Esophagus squamous epithelium (tissue), 5 donors: ENCODE measurements at places on chromosomes 6 and 20.

DNA sequence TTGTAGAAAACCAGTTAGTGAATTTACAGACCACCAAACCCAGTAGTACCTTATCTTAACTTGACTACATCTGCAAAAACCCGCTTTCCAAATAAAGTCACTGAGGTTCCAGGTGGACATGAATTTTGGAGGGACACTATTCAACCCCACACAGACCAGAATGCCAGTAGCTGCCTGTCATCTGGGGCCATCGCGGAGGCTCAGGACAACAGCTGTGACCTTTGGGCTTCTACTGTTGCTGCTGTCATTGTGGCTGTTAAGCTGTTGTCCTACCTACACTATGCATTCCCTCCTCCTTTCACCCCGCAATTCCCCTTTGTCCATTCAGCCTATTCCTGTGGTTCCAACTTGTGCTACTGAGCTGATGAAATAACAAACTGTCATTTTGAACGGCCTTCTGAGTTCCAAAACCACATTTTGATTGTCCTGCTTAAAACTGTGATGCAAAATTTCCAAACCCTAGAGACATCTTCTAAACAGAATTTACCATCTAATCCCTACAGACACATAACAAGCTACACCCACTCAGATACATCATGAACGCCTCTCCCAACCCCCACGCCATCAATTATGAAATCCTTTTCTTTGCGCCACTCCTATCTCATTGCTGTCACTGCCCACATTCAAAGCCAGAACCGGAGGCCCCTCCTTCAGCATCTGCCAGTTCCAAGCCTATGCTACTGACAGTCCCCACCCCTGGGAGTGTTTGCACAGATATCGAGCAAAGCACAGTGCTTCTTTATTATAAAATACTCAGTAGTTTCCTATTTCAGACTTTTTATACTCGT, 125.0 kb downstream of the C6orf118 start:
- no peak for DNase-seq

DNA sequence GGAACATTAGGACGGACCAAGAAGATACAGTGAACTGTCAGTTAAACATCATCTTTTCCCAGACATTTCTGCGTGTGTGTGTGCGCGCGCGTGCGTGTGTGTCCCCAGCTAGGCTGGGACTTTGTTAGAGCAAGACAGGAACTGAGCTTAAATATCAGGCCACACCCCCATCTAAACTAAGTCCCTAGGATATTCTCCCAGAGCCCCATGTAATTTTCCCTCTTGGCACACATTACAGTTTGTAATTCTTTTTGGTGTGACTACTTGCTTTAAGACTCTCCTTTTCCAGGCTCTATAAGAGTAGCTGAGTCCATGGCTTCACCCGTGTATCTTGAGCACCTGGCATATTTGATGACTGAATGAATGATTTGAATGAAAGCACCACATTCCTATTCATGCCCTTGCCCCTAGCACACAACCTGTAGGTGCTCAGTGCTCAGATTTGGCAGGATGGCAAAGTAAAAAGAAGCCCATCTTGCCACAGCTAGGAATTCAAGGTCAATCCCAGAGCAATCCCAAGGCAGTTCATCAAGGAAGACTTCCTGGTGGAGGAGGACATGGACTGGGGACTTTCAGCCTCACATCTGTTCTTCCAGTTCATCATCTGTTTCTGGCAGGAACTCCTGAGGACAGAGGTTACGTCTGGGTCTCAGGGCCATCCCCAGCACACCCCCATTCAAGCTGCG, 69.2 kb downstream of the MRPL14 start:
- no peak for DNase-seq

GRCh38 chr20:34834459-34834893, 9.0 kb upstream of the NCOA6 start:
- no peak for DNase-seq

GRCh38 chr20:33251496-33251895, 15.7 kb downstream of the BPIFA1 start:
- DNase-seq = no peak

GRCh38 chr6:168695701-168696100, 254.7 kb downstream of the SMOC2 start:
- no peak for DNase-seq

GRCh38 chr20:38179846-38180245, 14.8 kb upstream of the TGM2 start:
- DNase-seq = no peak

- DNase-seq = no peak
Observed at GRCh38 chr6:109790131-109790530, 99.0 kb downstream of the FIG4 start.

DNA sequence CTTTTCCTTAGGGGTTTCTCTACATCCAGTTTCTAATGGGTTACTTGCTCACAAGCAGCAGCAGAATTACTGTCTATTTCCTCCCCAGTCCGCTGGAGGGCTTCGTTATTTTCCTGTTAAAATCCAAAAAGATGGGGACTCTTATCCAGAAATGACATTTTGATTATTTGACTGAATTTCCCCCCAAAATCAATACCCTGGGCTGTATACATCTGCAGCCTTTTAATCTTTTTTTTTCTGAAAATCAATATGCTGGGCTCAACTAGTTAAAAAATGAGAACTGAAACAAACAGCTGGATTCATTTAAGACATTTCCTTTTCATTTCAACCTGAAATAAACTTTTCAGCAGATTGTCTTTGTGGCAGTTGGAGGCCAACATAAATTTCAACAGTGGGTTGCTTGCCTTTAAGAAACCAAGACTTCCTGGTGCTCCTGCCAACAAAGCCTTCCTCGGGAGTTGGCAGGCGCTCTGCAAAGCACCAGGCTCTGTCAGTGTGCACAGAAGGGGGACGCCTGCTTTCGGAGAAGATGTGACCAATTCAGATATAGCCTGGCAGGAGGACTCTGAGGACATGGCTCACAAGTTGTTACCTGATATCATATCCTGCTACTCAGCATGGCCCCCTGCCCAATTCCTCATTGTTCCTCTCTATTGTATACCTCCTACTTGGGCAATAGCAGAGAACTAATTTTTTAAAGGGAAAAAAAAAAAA, 204.7 kb upstream of the ARG1 start:
- no peak for DNase-seq

DNA sequence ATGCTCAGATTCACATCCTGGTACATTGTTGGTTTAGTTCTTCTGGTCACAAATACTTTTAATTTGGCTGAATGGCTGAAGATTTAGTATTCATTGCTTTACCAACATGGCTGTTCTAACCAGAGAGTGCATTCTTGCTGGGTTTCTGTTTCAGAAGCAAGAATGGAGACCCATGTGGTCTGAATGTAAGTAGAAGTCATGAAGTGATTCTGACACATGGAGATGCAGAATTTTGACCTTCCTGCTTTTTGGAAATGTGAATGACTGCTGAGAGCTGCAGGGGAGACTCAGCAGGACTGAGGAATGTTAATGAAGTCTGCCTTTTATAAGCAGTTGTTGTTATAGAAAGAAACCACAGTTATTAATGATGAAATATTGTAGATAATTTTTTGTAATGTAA, 576.1 kb upstream of the MARCKS start:
- no peak for DNase-seq

GRCh38 chr20:346640-347316, at the start of gene NRSN2:
NRSN2 (plus strand) TSS chr20:347111; CDS start chr20:349644, 2,533 bp downstream.
- no peak for DNase-seq

- no peak for DNase-seq
Observed at GRCh38 chr6:67200626-67201403, 1434.3 kb upstream of the ADGRB3 start.

DNA sequence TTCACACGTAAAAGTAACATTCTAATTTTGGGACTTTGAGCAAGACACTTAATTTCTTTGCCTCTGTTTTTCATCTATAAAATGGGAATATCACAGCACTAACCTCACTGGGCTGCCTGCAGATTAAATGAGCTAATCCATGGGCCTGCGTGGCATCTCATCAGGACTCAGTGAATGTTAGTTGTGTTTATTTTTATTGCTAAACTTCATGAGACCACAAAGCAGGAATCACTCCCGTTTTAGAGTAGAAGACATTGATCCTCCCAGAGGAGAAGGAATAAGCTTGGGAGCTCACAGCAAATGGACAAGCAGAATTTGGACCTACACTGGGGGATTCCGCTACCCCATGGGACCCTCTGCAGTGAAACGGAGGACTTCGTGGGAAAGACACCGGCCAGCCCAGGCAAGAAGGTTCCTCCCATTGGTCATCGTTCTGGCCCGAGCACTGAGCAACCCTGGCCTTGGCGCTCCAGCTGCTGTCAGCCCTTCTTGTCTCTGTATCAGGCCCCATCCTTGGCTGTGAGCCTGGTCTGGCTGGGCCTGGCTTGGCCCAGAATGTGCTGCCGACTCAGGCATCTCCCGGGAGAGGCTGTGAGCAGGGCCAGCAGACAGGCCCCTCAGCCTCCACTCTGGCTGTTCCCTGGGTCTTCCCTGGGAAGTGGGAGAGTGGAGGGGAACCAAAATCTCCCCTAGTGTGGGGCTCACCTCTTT, 79.8 kb downstream of the NFATC2 start:
- DNase-seq = no peak

DNA sequence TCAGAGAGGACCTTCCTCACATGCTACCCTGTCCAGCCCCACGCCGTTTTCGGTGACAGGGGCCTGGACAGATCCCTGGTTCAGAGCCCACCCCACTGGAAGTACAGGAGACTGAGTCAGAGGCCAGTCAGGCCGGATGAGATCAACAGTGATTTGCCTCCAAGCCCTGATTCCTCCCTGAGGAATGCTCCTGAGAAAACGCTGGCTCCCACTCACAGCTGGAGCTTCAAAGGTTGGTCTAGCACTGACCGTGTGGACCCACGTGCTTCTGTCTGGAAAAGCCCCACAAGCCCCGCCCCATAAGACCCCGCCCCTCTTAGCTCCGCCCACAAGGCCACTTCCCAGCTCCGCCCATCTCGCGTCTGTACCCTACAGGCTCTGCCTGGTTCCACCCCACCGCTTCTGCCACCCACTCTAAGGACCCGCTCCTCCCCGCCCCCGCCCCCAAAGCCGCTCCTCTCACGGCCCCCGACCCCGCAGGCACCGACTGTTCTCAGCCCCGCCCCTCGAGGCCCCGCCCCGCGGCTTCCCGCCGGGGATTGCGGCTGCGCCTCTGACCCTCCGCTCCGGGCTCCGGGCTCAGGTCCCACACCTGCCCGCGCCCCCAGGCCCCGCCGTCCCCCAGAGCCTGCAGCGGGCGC, 64.9 kb upstream of the BHLHE23 start:
- no peak for DNase-seq

GRCh38 chr20:26276554-26277210, 580.0 kb upstream of the ZNF337 start:
- DNase-seq = no peak

GRCh38 chr6:7727946-7728854, 2.3 kb downstream of the BMP6 start:
- no peak for DNase-seq

- DNase-seq = no peak
Observed at GRCh38 chr6:51466427-51466826, 621.0 kb downstream of the PKHD1 start.

DNA sequence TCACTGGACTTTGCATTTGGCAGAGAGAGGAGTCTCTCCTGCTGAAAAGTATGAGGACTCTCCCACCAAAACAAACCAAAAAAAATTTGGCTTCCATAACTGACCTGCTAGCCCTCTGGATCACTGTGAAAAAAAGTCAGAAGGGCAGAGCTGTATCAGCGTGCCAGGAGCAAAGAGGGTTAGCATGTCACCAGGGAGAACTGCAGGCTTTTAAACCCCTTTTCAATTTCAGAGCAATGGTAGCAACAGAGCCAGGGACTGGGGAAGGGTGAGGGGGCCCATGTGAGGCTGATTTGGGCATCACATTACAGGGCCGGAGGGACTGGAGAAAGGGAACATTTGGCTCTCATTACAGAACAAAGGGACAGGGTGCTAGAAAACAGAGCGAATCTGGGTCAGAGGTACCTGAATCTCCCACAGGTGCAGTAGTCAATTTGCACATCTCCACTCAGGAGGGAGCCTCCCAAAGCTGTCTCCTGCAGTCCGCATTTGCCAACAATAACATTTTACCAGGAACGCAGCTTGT, 185.7 kb upstream of the EYA4 start:
- DNase-seq = no peak

- DNase-seq = no peak
Observed at GRCh38 chr6:119856136-119856535, 506.6 kb upstream of the MAN1A1 start.

DNA sequence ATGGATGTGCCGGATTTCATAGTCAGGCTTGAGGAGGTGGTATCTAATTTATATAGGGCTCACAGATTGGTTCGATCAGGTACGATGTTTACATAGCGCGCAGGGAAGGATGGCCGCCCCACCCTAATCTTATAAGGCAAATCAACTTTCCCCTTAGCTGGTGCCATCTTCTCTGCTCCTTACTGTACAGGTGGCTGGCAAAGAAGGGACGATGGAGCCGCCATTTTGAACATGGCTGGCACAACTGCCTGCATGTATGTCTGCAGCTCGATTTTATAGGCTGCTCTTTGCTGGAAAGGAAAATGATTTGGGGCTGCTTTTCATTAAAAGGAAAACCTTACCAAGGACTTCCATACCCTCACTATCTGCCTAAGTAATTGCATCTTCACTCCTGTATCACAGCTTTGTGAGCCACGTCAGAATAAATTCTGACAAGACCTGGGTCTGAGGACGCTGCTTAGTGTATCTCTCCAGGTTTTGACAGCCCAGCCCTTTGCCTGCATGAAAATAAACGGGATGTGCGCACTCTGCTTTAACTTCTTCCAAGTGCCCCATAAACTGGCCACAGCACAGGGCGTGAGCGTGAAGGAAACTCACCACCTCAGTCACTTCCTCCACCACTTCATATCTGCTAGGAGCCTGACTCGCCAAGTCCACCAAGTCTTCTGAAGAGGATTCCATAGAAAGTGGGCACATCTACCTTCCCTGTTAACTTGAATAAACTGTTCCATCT, 109.4 kb upstream of the ARMC2 start:
- no peak for DNase-seq

DNA sequence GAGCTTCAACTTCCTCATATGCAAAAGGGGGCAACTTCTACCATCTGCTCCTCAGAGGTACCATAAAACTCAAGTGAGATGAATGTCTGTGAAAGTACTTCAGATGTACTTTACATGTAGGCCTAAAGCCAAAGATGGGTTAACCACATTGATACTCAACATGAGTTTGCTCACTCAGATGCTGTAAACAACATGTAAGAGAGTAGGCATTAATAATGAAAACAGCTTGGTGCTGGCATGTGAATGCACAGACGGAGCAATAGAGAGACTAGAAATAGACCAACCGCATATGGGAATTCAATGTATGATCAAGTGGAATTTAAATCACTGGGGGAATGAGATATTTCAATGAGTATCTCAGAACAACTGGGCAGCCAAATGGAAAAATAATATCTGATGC, 143.8 kb upstream of the CDYL start:
- DNase-seq = no peak

DNA sequence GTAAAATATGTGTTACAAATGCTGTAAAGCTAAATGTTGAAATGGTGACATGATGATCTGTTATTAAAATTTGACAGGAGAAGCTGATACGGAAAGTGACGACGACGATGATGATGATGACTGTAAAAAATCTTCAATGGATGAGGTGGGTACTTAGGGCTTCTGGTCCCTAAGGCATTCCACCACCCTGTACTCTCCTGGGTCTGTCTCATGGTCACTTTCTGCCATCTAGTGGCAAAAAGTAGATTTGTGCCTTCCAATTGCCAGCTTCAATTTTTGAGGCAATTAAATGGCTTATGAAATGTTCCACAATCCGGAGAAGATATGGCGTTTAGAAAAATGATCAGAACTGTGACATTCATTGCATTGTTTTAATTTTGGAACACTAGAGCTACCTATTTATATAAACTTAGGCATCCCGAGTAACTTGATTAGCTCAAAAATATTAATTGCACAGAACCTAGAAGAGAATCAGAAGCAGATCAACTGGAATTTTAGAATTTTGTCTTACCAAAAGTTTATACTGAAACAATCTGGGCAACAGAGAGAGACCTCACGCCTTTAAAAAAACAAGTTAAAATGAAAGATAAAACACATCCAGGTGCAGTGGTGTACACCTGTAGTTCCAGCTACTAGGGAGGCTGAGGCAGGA, 346.5 kb upstream of the PLCB4 start:
- no peak for DNase-seq
